ENCODE measurements at places on chromosomes 4 and X.

- DNase-seq: no peak
Observed at GRCh38 chrX:101729986-101730385, 70.3 kb upstream of the ARMCX2 start.

DNA sequence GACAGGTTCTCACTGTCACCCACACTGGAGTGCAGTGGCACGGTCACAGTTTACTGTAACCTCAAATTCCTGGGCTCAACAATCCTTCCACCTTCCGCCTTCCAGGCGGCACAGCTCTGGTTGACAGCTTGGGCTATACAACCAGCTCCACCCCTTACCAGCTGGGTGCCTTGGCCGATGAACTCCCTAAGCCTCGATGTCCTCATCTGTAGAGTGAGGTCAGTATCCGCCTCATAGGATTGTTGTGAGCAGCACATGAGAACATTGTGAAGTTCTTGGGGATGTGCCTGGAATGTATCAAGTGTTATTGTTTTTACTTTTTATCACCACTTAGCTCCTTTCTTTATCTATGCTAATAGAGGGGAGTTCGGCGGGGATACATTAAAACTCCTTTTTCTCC is 23.3 kb downstream of the UCHL1 start:
- DNase-seq: no peak

DNA sequence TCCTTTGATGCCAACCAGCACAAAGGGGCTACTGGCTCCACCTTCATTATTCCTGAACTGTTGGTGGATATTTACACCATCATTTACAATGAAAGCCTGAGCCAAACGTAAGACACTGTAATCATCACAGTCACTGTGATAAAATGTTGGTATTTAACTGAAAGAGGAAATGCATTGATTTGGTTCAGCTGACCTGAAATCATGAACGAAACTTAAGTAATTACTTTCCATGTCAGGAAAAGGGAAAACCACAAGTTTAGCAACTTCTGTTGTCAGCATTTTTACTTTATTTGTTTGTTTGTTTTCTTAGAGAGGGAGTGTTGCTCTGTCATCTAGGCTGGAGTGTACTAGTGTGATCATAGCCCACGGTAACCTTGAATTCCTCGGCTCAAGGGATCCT is 247.8 kb upstream of the FAM47A start:
- DNase-seq: no peak

GRCh38 chr4:128458816-128459215 is 171.2 kb upstream of the PGRMC2 start:
- DNase-seq: no peak

- no peak for DNase-seq
Observed at GRCh38 chr4:167290678-167291077, 56.4 kb upstream of the SPOCK3 start.

DNA sequence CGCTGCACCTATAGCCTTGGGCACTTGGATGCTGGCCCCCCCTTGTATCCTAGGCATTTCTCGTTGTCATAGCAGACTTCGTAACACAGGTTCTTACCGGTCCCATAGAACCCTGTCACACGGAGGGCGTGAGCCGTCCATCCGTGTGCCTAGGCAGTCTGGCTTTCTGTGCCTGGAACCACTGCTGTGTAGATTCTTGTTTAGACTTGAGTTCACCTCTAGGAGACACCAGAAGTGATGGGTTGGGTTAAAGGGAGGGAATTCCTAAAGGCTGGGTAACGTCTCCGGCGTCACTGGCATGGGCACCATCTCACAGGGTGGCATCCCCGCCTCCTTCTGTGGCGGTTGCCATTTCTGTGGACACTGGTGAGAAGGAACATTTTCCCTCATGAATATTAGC is 13.5 kb upstream of the NKX1-1 start:
- no peak for DNase-seq

All from fibroblast of skin of left biceps (primary cell).